Activated naive CD4-positive, alpha-beta T cell (primary cell): ENCODE measurements at places on chromosomes 7 and 10.

DNA sequence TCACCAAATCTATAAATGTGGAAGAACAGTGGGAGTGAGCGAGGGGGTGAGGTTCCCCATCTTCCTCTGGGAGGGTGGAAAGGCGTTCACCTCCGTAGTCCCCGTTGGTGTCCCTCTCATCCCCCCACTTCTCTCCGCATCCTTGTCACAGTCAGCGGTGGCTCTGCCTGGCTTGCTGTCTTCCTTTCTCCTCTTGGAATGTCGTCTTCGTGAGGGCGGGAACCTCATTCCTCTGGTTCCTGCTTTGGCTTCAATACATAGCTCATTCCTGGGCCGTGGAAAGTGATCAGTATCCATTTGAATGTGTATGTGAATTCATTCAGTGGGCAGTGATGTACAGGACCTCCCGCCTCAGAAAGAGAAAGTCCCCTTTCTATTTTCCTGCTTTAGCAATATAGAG is 289.4 kb downstream of the CAMK1D start:
- no peak for DNase-seq

GRCh38 chr7:25863005-25863728 is 288.8 kb upstream of the NFE2L3 start:
- DNase-seq, result no peak

GRCh38 chr7:111749625-111750024 is 187.3 kb upstream of the IMMP2L start:
- DNase-seq, result no peak

DNA sequence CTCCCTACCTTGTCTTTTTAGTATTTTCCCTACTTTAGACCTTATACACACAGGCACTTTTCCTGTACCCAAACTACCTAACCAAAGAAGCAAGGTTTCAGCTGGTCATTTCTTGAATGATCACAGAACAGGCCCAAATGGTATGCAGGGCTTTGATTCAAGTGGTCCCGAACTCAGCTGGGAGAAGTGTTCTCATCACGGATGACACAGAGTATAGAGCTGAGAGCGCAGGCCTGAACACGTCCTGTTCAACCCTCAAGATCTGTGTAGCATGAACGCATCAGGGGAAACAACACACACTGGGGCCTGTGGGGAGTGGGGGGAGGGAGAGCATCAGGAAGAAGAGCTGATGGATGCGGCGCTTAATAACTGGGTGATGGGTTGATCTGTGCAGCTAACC is 318.2 kb downstream of the SFMBT2 start:
- no peak for DNase-seq

- no peak for DNase-seq
These were observed 11.9 kb downstream of the RAB11FIP2 start for GRCh38 chr10:118034791-118035261.

DNA sequence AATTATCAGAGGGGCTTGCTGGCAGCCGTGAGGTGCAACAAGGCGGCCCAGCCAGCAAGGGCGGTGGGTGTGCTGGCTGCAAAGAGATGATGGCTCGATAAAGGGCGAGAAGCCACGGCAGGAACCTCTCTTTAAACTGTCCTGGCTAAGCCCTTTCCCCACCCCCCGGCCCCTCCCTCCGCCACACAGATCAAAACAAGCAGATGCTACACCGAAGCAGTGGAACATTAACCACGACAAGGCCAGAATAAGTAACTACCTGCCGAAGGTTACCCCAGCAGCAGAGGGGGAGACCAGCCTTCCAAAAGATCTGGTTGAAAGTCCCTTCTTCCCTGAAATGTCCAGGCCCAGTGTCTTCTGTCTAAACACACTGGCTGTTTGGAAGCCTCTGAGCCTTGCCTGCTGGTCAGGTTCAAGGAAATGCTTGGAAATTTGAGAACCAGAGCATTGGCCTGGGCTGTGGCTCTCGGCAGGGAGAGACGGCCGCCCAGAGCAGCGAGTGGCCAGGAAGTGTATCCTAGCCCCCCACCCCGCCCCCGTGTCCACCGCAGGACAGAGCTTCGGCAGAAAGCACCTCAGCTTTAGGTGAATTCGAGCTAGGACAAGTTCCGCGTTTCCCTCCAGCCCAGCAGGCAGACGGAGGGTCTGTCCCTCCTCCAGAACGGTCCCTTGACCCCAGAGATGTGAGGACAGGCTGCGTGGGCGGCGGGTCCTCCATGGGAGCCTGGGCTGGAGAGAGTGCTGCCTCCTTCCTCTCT is 2.1 kb downstream of the FAM20C start:
- DNase-seq, result no peak

DNA sequence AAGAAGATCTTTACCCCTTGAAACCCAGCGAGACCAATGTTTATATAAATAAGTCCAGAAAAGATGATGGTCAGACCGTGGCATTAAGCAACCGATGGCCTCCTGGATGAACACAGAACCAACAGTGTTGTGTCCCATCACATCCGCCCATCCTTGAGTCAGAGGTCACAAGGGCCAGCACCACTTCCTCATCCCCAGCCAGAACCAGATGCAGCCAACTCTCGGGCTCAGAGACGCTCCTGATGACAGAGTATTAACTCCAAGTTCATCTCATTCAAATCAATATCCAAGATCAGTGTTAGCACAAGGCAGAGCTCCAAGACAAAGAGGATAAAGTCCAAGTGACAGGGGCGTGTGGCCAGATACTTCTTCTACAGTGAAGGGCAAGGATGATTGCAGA is 63.5 kb downstream of the FAM53B start:
- no peak for DNase-seq
